Fibroblast of skin of abdomen (primary cell): ENCODE measurements at places on chromosomes 11 and 22.

- DNase-seq = no peak
These were observed 131.9 kb downstream of the SHANK2 start for GRCh38 chr11:71120471-71120896.

GRCh38 chr11:10885703-10886363 is 28.0 kb upstream of the ZBED5 start:
- peak; percentile 17 for DNase-seq

GRCh38 chr11:19953909-19954308 is 206.4 kb downstream of the DBX1 start:
- DNase-seq = peak; percentile 86

DNA sequence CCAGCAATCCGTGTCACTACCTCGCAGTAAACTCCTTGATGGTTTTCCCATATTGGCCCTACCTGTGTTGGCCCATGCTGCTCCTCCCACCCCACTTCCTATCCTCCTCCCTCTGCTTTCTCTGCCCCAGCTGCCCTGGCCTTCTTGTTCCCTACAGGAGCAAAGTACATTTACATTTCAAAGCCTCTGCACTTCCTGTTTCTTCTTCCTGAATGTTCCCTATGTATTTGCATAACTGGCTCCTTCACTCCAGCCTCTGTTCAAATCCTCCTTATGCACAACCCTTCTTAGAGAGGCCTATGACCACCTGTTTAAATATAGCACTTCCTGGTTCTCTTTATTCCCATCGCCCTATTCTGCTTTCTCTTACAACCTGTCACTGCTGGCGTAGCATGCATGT is 62.2 kb downstream of the PARVA start:
- DNase-seq = no peak

GRCh38 chr22:39254789-39255298 is 10.1 kb upstream of the PDGFB start:
- peak; percentile 52 for DNase-seq

DNA sequence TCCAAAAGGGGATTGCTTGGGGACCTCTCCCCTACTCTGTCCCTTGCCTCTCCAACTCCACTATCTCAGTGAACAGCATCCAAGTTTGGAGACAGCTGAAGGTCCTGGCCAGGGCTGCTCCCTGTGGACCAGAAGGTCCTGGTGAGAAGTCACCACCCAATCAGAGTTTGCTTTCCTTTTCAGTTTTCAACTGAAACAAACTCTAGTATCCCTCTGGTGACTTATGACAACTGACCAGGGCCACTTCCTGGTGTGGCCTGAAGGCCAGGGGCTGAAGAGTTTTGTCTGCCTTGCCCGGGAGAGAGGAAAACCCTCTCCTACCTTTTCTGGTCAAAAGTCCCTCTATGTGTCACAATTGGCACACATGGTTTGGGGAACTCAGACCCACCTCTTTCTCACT is 5.1 kb downstream of the JAML start:
- no peak for DNase-seq

DNA sequence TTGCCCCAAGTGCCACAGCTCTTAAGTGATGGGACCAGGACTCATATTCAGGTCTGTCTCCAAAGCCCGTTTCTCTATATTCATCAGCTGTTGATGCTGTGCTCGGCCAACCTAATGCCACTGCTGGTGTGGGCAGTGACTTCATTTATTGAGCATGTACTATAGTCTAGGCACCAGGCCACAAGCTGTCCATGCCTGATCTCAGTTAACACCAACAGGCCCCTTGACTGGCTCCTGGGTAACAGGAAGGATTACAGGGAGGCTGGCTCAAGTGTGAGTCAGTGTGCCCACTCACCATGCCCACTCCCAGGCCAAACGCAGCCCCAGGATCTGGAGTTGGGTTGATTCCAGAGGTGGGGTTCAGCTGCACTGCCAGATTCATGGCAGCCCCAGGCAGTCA is 8.6 kb upstream of the CRYBB2 start:
- no peak for DNase-seq
